ENCODE measurements at places on chromosomes 4 and X.

GRCh38 chr4:7289589-7289988, 97.3 kb downstream of the SORCS2 start:
- DNase-seq = no peak

DNA sequence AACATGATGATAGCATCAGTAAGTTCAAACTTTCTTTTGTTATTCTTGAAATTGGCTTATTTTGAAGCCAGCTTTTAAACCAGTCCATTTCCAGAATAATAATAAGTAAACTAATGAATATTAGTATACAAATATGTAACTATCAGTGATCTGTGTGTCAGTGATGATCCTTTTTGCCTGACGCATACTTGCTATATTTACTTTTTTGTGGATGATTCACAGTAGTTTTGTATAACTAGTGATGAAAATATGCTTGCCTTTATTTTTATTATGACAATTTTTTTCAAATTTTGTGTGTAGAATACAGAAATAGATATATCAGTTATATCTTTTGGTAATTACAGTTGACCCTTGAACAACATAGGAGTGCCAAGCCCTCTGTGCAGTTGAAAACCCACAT, 49.5 kb downstream of the USP53 start:
- DNase-seq = no peak

GRCh38 chr4:53050361-53050774, 188.3 kb downstream of the RASL11B start:
- DNase-seq = no peak

DNA sequence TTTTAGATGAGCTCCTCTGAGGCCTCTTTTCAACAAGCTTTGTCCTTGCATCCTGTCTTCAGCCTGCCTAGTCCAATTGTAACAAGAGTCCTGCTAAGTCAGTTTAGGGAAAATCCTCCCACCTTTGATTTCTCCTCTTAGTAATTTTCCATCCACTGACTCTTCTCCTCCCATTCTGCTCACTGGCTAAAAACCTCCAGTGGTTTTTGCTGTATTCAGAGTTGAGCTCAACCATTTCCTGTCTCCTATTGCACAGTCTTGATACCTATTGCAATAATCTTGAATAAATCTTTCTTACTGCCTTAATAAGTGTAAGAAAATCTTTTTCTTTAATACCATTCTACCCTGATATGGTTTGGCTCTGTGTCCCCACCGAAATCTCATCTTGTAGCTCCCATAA, 117.8 kb upstream of the ENPP6 start:
- no peak for DNase-seq

DNA sequence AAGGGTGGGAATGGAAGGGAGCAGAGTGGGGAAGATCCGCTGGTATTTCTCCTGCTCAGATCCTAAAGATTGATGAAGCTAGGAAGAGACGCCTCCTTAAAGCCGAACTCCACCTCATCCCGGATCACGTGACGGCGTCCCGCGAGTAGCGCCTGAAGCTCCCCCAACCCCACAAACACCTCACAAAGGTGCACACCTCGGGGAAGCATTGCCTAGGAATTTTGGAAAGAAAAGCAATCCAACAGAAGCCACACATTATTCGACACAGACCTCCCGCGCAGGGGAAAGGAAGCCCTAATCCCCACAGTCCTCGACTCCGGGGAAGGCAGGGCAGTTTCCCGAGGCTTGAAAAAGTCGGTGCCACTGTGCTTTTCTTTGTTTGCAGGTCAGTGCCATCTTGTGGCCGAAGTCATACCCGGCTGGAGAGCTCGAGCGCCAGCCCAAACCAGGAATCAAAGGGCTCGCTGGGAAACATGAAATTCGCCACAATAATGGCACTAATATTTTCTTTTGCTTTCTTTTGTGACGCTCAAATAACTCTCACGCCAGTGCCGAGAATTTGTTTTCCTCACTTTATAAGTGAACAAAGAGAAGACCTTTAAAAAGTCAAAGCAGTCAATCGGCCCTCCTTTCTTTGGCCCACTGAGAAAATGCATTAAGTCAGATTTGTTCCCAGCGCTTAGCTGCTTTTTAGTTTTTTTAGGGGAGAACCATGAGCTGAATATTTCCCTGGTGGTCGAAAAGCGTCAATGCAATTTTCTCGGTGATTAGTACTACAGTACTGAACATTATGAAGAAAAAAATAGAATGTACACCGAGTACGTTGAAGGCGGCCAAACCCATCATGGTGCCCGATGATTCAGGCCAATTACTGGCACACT, at the start of gene NPY1R:
Gene NPY1R (minus strand): TSS at position 71 of the 881 bp plus-strand sequence. CDS start 6,042 bp downstream, outside the sequence.
- DNase-seq = no peak
